Activated T-cell treated with anti-CD3 and anti-CD28 coated beads, Interleukin-2, amount 50 U/mL, for 72 hours (primary cell): ENCODE measurements at places on chromosomes 6 and 20. TPM values are rescaled to one million over a fixed set of nuclear protein-coding genes. Genes with fewer than 3 reads are reported as not detected.

DNA sequence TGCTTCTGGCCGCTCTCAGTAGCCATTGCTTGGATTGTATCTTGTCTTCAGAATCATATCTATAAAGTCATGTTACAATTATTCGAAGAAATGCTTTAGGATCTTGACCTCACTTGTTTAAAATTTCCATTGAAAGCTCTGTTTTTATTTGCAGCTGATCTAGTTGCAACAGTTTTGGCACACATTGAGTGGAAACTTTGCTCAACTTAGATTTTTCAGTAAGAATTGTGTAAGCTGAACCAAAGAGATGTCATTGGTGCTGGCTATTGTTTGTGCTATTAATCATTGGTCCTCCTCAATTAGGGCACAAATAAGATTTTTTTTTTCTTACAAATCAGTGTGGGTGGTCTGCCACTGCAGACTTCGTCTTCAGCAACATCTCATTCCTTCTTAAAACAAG is 649.2 kb downstream of the MMUT start:
- no peak for DNase-seq

DNA sequence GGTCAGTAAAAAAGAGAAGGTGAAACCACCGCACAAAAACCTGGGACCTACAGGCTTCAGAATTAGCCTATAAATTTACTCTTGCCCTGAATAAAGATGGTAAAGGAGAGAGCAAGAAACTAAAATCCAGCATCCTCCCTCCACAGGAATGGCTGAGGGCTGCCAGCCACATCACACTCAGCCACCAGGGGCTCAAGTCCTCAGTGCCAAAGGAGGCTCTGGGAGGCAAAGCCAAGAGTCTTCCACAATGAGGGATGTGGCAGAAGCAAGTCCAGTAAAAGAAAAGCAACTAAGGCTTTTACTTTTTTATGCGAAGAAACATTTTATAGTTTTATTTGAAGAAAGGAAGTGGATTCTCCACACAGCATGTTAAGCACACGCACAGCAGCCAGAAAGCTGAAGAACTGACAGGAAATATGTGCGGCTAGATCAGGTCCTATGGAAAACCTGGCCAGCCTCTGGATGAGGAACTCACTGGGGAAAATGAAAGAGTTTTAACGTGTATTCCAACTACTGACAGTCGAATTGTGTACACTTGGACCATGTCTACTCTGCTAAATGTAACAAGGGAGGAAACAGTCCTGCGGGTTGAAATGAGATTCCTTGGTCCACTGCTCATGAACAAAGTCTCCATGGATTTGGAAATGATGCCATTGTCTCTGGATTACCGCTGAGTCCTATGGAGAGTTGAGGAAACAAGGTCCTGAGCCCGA is 219.4 kb upstream of the SSTR4 start:
- no peak for DNase-seq

DNA sequence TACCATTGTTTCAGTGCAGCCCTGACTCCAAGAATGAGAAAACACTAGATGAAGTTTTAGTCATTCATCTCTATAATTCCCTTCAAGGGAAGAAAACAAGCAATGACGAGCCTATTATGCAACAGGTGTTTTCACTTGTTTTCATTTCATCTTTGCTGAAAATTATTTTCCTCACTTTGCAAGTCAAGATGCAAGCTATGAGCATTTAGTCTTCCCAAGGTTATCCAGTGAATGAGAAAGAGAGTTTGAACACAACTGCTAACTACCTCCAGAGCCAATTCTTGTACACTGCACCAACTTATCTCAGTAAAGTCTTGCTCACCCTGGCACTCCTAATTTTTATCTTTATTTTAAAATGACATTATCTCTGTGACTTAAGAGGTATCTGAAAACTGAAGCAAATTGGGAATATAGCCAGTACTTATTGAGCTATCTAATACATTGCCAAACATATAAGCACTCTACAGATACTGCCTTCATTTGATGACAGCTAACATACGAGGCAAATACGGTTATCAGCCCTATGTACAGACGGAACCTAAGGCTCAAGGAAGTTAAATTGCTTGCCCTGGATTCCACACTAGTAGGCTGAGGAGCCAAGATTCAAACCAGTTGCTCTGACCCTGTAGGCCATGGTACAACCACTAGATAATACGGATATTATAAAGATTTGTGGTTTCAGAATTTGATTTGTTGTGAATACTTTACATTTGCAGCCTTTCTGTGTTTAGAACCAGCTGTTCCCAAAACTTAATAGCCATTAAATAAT is 36.8 kb downstream of the MOXD1 start:
- DNase-seq: no peak

SLC17A3 gene
- total RNA-seq: 1.7 TPM

GRCh38 chr6:87738000-87738399 is 36.0 kb upstream of the AKIRIN2 start:
- peak; percentile 18 for DNase-seq

GRCh38 chr6:37030599-37030998 is 25.1 kb downstream of the FGD2 start:
- DNase-seq: no peak

ATP9A gene
- 3.8 TPM for total RNA-seq

DNA sequence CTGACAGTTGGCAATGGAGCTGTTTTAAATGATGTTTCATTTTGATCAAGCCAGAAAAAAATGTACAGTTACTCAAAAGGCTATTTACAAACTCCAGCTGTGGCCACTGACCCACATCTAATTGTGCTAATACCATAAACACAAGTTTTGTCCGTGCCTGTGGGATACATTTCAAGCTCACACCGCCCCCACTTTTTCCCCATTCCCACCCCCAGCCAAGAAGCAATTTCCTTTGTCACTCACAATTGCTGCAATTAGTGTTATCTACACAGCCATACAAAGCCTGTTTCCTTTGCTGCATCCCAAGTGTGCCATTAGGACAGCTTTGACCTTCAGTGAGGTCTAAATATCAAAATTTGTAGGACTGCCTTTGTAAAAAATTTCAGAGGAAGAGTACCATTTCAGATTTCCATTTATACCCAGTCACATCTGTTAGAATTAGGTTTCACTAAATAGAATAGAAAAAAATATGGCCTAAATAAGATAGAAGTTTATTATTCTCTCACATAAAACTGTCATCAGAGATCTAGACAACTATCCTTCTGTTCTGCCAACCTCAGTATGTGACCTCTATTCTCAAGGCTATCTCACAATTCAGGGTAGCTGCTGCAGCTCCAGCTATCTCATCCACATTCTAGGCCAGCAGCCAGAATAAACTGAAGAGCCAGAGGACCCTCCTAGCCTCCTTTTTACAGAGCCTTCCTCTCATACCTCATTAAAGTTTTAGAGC is 202.6 kb downstream of the NFATC2 start:
- no peak for DNase-seq

SLC22A7 gene
- total RNA-seq: not detected

HUS1B gene
- 0.89 TPM for total RNA-seq

EYA2 gene
- not detected for total RNA-seq

GRCh38 chr20:58938541-58938940 is 42.5 kb upstream of the NELFCD start:
- DNase-seq: no peak

- DNase-seq: no peak
These were observed 86.2 kb downstream of the SPTLC3 start for GRCh38 chr20:13094976-13095375.

- DNase-seq: no peak
These were observed 71.0 kb upstream of the MARCKS start for GRCh38 chr6:113786168-113786567.

DNA sequence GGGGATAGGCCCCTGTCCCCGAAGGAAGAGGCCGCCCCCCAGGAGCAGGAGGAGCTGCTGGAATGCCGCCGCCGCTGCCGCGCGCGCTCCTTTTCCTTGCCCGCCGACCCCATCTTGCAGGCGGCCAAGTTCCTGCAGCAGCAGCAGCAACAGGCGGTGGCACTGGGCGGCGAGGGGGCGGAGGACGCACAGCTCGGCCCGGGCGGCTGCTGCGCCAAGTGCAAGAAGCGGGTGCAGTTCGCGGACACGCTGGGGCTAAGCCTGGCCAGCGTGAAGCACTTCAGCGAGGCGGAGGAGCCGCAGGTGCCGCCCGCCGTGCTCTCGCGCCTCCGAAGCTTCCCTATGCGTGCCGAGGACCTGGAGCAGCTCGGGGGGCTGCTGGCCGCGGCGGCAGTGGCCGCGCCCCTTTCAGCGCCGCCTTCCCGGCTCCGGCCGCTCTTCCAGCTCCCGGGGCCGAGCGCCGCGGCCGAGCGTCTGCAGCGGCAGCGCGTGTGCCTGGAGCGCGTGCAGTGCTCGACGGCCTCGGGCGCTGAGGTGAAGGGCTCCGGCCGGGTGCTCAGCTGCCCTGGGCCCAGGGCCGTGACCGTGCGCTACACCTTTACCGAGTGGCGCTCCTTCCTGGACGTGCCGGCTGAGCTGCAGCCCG is 630 bp downstream of the PPP1R3G start:
- DNase-seq: peak; percentile 35

DNA sequence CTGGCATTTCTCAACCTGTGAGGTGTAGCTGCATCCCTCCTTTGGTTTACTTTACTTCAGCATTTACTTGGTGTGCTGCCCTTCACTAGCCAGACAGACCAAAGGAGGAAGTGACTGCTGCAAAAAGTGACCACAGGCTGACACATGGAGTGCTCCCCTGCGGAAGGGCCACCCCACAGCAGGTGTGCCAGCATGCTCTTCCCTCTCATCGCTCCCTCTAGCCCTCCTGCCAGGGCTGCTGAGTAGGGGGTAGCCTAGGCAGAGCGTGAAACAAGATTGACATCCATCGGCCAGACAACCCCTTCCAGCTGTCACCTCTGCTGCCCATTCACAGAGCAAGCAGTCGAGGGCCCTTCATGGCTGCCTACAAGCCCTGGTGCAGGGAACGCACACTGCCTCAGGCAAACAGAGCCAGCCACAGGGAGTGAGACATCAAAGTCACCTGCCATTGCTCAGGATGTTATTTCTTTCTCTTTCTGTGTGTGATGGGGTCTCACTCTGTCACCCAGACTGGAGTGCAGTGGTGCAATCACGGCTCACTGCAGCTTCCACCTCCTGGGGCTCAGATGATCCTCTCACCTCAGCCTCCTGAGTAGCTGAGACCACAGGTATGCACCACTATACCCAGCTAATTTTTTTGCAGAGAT is 102.0 kb upstream of the RPS6KA2 start:
- no peak for DNase-seq

DNA sequence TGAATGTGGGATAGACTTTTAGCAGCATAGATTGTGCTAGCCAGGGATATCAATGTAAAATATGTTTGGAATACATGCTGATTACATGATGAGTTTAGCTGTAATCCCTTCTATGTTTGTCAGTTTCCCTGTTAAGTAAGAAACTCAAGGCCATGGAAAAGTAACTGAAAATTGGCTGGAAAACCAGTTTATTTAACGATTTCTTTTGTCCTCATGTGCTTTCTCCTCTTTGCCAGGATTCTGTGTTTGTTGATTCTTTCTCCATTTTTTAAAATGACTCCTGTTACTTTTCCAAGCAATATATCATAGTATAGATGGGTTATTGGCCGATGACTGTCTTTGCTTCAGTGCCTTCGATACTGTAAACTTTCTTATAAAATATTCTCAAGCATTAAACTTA is 87.5 kb downstream of the SAMD5 start:
- no peak for DNase-seq

DNA sequence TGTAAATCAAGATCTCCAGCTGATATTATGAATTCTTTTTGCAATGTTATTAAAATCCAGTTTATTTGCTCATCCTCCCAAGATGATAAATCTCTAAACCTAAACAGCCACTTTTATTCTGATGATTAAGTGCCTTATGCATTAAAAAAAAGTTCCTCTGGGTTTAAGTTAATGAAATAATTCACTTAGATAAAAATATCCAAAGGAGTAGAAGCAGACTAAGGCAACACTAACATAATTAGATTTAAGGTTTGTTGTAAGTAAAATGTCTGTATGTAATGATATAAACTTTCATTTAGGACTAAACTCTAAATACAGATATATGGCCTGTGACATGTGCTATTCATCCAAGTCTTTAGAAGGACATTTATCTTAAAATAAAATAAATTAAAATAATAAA is 457.2 kb downstream of the TENT5A start:
- no peak for DNase-seq

- no peak for DNase-seq
These were observed 135.6 kb downstream of the HIVEP1 start for GRCh38 chr6:12147557-12148316.

- DNase-seq: no peak
These were observed 279.6 kb upstream of the JARID2 start for GRCh38 chr6:14966096-14966905.

DNA sequence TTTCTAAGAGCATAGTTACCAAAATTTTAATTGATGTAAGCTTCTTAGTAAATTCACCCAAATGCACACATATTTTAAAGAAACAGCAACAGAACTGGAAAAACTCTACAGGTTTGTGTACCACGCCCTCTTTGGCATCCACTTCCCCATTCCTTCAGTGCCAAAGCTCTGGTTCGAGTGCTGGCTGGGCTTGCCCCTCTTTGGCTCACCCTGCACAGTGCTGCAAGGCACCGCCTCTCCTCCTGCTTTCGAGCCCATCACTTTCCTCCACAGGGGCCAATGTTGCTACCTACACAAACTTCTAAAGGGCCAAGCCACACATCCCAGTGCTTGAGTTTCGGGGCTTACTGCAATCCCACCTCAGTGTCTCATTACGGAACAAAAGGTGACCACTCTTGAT is 9.6 kb downstream of the LRP11 start:
- no peak for DNase-seq

DNA sequence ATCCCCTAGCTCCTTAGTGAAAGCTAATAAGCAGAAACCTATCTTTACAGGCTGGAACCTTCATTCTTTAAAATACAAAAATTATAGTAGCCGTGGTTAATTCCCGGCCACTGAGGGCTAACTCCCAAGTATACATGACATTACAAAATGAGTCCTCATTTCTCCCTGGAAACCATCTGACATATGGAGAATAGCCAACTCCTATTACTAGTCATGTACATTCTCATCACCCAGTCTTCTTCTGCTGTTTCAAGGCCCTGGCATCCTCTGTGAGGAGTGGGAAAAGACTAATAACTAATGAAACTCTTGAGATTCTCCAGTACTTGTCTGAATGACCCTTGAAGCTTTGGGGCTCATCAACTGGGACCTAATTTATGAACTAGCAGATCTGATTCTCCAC is 30.2 kb downstream of the CSNK2A1 start:
- DNase-seq: no peak

FAM209A gene
- 1.7 TPM for total RNA-seq

KIF25 gene
- 0.34 TPM for total RNA-seq

GRCh38 chr6:88380083-88380482 is 213.9 kb upstream of the CNR1 start:
- no peak for DNase-seq
